Lung (tissue), 17 donors: ENCODE measurements at places on chromosomes 1 and 21.
A peak's percentile ranks its signal among the peaks of the same experiment; 100 is the strongest.

DNA sequence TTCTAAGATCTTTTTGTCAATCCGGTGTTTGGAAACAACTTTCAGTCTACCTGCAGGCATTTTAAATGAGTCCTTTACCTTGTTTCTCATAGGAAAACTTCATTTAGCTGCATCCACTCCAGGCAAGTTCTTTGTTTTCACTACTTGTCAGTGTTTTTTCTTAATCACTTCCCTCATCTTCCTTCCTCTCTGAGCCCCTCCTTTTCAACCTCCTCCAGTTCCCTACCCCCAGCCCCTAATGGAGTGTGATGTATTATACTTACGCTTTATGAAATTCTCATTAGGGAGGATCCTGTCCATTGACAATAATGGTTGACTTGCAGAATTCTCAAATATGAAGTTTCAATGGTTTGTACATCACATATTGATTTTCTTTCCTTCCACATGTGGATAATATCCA, 62.5 kb upstream of the BACH1 start:
- no peak for DNase-seq

DNA sequence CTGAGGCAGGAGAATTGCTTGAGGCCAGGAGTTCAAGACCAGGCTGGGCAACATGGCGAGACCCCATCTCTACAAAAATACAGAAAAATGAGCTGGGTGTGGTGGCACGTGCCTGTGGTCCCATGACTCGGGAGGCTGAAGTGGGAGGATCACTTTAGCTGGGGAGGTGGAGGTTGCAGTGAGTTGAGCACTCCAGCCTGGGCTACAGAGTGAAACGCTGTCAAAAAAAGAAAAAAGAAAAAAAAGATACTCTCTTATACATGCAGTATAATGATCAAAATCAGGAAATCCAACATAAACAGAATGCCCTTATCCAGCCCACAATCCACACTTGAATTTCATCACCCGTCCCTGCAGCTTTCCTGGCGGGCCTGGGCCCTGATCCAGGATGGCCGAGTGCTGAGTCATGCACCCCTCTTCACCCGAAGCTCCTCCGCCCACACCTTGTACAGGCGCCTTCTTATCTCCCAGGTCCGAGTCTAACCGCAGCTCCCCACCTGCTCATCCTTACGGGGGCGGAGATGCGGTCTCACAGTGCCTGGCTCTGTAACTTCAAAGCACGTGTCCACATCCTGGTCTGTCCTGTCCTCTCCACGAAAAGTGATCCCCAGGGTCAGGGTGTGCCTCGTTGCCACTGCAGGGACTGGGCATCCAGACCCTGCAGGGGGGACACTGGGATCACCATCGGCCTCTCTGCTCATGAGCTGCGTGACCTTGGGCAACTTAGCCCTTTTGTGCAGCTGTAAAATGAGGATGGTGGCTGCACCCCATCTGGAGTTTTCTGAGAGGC, 120.2 kb upstream of the SLC45A1 start:
- no peak for DNase-seq

GRCh38 chr1:101330427-101331130, 93.8 kb downstream of the S1PR1 start:
- no peak for DNase-seq

GRCh38 chr1:29342983-29343382, 106.7 kb downstream of the PTPRU start:
- no peak for DNase-seq

DNA sequence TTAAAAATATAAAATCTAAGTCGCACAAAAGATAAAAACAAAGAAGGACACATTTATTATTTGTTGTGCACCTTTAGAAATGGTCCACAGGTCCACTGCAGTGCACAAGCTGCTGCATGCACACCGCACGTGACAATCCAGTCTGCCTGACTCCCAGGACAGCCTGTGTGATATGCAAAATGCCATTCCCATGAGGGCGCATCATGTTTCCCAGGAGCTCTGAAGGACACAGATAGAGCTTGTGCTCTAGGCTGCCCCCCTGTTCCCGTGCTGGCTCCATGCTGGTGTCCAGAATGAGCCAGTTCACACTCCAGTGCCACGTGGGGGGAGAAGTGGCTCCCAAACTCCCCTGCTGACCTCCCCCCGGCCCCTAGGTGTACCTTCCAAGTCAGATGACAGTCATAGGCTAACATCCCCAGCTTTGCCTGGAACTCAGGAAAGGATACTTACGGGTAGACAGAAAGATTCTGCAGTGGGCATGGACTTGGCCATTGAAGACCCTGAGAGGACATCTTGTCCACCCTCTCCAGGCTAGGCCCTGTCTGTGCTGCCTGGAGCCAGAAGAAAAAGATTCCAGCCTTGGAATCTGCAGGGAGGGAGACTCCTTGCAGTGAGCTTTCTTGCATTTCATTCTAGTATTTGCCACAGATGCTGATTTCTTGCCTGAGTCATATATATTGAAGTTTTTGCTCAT, 26.3 kb downstream of the RAB7B start:
- DNase-seq: no peak

GRCh38 chr1:29195881-29196291, 14.2 kb upstream of the SRSF4 start:
- no peak for DNase-seq

DNA sequence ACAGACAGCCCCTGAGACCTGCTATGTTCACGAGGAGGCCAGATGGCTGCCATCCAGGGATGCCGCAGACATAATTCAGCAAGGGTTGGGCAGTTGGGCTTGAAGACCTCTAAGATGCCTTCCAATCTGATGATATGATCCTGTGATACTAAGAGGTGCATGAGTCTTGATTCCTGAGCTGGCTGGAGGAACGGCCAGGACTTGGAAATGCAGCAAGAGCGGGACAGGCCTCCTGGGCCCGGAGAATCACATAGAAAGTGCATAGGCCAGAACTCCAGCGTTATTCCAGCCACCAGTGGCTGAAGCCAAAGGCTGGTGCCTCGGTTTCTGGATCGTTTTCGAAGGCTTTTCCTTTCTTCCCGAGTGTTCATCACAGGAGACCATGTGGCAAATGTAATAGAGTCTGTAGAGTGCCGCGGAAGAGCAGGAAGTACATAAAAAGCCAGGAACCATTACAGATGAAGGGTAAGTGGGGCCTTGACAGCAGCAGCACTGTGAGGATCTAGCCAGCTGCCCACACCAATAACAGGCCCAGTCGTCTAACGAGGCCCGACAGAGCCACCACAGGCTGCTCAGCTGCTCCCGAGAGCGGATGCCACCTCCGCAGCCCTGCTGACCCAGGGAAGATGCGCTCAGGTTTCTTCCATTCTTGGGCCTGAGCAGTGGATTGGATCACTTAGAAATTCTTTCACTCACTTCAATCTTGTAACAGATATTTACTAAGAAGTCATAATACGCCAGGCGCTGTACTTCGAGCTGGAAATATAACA, 14.0 kb upstream of the LHX4 start:
- peak; percentile 42 for DNase-seq

- peak; percentile 74 for DNase-seq
These were observed 4.0 kb upstream of the PKP1 start for GRCh38 chr1:201279313-201279712.

GRCh38 chr1:89451011-89451410, 73.6 kb upstream of the LRRC8B start:
- DNase-seq: no peak

- no peak for DNase-seq
These were observed 244.9 kb downstream of the ZNF648 start for GRCh38 chr1:181816608-181817007.

- DNase-seq: no peak
These were observed 126.2 kb upstream of the CD34 start for GRCh38 chr1:208036918-208037766.

- no peak for DNase-seq
These were observed 105.2 kb downstream of the MRPL39 start for GRCh38 chr21:25501996-25502665.

GRCh38 chr1:244347942-244348341, 103.8 kb downstream of the ADSS2 start:
- no peak for DNase-seq
